Activated T-helper 2 cell treated with anti-CD3 and anti-CD28 coated beads, Interferon-gamma antibody, Interleukin-2, Interleukin-4, amounts not matched to agents 10 μg/mL and 5 μg/mL and 100 μg/mL, durations not matched to agents 14 hours and 24 hours and 36 hours (primary cell): ENCODE measurements at places on chromosomes 3 and 15. TPM values are rescaled to one million over a fixed set of nuclear protein-coding genes. Genes with fewer than 3 reads are reported as not detected.

Gene PTPRG
- 5.1 and 5.3 TPM in 2 replicates for total RNA-seq

Gene ITGA11
- 0.92 and 2.3 TPM in 2 replicates for total RNA-seq

Gene POC1A
- total RNA-seq: 20.4 and 22.2 TPM in 2 replicates

Gene SOX14
- total RNA-seq: not detected in 2 replicates

DNA sequence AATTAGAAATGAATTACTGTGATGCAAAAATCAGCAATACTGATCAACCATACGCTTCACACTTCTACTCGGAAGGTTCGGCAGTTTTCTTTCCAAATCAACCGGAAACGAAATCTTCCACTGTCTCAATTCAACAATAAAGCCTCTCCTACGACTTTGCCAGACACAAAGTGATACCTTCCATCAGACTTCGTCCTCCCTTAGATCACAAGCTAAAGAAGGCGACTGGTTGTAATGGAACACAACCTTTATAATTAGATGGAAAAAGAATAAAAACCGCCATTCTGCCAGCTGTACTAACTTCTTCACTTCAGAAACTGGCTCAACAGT is 618 bp downstream of the PARL start:
- no peak for DNase-seq

DNA sequence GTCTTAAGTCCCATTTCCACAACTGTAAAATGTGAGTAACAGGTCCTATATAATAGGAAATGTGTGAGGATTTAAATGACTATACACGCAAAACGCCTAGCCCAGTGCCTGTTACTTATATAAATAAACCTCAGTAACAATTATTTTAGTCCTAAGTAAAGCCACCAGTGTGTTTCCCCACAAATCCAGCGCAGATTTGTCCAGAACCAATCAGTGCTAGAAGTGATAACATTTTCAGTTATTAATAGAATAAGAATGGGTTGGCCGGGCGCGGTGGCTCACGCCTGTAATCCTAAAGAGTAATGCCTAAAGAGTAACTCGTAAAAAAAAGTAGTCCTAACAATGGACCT is 561 bp downstream of the RPAP1 start:
- DNase-seq: no peak

GRCh38 chr3:115239717-115240116 is 92.6 kb upstream of the ZBTB20 start:
- DNase-seq: no peak

DNA sequence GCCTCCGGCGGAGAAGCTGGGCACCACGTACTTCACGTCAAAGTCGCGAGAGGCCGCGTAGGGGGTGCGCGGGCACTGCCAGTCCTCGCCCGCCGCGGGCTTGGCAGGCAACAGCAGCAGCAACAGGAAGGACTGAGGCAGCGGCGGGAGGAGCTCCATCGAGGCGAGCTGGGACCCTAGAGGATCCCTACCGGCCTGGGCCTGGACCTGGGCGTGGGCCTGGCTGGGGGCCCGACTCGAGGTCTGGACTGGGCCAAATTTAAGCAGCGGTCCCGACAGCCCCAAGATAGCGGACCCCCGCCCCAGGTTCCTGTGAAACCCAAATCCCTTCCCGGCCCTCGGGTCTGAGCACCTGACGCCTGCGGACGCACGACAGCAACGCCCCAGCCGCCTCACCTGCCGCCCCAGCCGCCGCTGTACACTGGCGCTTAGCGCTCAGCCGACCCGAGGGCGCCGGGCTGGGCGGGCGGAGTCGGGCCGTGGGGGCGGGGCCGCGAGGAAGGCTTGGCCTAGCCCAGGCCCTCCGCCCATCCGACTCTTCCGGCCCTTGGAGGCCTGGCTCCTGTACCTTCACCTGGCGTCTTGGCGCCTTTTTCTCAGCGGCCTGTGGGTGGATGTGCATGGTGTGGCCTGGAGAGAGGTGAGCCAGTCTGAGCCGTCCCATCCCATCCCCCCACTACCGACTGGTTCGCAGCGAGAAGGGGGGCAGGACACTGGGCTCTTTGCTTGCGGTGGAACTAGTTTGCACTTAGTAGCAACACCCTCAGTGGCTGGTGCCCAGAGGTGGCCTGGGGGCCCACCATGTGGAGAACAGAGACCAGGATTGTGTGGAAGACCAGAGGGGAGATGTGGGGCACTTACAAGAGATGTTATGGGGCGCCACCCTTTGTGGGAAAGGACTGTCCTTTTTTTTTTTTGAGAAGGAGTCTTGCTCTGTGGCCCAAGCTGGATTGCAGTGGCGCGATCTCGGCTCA is at the start of gene MST1R:
Gene MST1R (minus strand): TSS at position 423 of the 974 bp plus-strand sequence. CDS start 264 bp downstream, at position 159.
- DNase-seq: peak; percentile 86

DNA sequence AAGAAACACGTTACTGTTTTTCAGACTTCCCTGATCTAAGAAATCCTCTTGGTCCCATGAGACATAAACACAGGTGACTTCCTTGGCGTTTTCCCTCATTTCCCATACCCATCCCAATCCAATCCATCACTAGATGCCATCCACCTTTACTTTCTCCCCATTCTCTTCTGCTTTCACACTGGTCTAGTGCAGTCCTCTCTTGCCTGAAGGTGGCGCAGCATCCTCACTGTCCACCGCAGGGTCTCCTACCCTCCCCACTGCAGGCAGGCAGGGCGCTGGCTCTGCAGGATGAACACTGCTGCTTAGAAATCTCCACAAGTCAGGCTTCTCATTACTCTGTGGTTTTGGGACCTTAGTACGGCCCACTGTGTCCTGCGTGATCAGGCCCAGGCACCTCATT is 58.2 kb downstream of the RAB7A start:
- DNase-seq: no peak

- DNase-seq: no peak
These were observed 1.1 kb upstream of the SOX2 start for GRCh38 chr3:181710345-181711291.

GRCh38 chr3:23809840-23810342 is 4.1 kb downstream of the UBE2E1 start:
- no peak for DNase-seq

GRCh38 chr3:113485161-113485609 is 29.8 kb downstream of the SPICE1 start:
- DNase-seq: no peak

DNA sequence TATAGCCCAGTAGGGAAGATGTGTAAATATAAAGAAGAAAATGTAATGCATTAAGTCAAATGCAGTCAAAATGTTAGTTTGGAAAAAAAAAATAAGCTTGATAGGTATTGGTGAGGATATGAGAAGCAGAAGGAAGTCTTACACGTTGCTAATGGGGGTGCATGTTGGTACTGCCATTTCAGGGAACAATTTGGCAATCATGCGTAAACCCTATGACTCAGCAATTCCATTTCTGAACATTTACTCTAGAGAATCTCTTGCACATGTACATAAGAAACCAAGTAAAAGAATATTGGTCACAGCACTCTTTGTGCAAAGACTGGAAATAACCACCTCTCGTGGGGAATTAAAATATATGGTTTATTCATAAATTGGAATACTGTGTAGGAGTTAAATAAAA is 35.5 kb upstream of the TIMP4 start:
- no peak for DNase-seq

DNA sequence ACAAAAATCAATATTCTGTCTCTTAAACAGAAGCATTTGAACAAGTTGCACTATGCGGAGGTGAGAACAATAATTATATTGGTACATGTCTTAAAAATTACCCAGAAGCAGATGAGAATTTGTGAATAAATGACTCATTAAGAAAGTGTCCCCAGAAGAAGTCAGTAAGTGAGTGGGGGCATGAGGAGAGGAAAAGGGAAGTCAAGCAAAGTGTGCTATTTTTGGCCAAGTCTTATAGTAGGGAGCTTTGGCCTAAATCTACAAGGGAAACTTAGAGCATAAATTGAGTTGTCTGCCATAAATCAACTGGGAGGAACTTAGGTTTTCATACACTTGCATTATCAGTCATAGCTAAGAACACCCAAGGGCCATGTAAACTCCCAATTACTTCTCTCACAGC is 86.9 kb upstream of the SATB1 start:
- DNase-seq: no peak

DNA sequence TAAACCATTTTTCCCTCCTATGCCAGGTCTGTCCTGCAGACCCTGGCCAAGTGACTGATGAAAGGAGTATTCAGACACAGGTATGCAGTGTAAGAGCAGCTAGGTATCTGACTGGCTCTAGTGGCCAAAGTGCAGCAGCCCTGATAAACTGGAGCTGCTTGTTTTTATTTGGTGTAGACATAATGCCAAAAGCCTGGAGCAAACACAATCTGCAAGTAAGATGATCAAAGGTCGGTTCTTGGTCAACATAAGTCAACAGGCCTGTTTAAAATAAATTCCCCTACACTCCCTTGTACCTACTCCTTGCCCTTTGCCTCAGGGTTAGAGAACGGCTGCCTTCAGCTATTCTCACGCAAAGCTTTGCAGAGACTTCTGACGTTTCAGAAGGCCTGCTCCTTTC is 1003.1 kb downstream of the ZPLD1 start:
- DNase-seq: no peak
